ENCODE measurements at places on chromosomes 13 and 19. TPM values are rescaled to one million over a fixed set of nuclear protein-coding genes. Genes with fewer than 3 reads are reported as not detected.

The PRTN3 gene
- total RNA-seq, result not detected

The ZSCAN4 gene
- 0.39 TPM for total RNA-seq

The ZSCAN1 gene
- total RNA-seq, result not detected

The ZNF506 gene
- 22.4 TPM for total RNA-seq

The CD33 gene
- not detected for total RNA-seq

The RPS16 gene
- total RNA-seq, result 123 TPM

The FFAR1 gene
- total RNA-seq, result not detected

The PRR19 gene
- total RNA-seq, result 1.2 TPM
